ENCODE measurements at places on chromosomes 3 and 15.

- DNase-seq: no peak
Measured at GRCh38 chr3:195077611-195078540, 193.1 kb downstream of the XXYLT1 start.

- no peak for DNase-seq
Measured at GRCh38 chr3:57911593-57911992, 96.6 kb upstream of the FLNB start.

GRCh38 chr3:197393711-197394110, 95.3 kb upstream of the DLG1 start:
- no peak for DNase-seq

DNA sequence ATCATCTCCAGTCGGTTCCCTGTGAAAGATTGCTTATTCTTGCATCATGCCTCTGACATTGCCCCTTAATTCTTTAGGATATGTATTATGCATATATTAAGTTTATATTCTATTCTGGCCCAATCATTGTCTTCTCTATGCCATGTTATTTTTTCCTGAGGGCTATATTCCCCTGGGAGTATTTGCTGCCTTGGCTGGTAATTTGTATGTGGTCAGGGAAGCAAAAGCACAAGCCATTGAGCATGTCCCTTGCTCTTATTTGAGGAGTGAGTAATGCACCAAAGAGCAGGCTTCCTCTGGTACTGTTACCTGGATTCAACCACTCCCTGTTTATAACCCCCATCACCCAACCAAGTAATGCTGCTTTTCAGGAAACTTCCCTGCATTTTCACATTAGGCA, 36.3 kb downstream of the STAC start:
- no peak for DNase-seq

DNA sequence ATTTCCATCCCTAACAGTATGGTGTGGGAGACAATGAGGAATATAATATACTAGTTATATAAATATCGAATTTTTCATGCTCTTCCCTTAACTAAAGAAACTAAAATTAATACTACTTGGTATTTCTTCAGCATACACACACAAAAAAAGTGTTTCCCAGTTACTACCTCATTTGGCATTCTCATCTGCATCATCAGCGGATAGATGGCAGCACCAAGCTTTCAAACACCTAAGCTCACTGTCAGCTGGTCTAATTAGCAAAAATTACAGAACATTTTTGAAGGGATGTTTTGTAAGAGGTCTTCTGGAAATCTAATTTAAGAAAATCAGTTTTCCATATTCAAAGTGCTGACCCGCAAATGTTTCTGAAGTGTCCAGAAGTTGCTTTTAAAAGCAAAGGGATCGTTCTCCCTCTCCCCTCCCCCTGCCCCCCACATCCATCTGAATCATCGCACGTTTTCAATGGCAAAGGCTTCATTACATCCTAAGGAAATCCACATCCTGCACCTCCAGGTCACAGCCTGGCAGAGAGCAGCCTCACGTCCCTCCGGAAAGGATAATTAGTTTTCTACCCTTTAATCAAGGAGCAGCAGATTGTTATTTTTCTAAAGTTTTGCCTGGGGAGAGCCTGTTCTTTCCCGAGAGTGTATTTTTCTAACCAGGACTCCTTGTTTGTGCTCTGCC, 86.1 kb upstream of the SPATA12 start:
- no peak for DNase-seq

GRCh38 chr15:34154725-34155204, 52.9 kb downstream of the PGBD4 start:
- DNase-seq: no peak

- DNase-seq: no peak
Measured at GRCh38 chr15:58539548-58539947, 107.8 kb downstream of the LIPC start.

Measured in HAP-1 (cell line).